ENCODE measurements at places on chromosomes 2 and 18. TPM values are rescaled to one million over a fixed set of nuclear protein-coding genes. Genes with fewer than 3 reads are reported as not detected.
A peak's percentile ranks its signal among the peaks of the same experiment; 100 is the strongest.

CD8A gene
- total RNA-seq, result 667 TPM

ATP8B1 gene
- total RNA-seq, result 0.16 TPM

SPHKAP gene
- not detected for total RNA-seq

INPP5D gene
- 122 TPM for total RNA-seq

GRHL1 gene
- 0.55 TPM for total RNA-seq

NOP58 gene
- total RNA-seq, result 120 TPM

ADAM23 gene
- not detected for total RNA-seq

- H3K27me3 ChIP-seq, result no peaks in the 10 kb centered on the region
- no peak overlapping the region for H3K4me3 ChIP-seq
- H3K4me1 ChIP-seq, result no peaks in the 10 kb centered on the region
- DNase-seq, result no peak
These were observed 400.9 kb upstream of the SMIM21 start for GRCh38 chr18:75828379-75828778.

- peak overlapping the region; percentile 37 for H3K27ac ChIP-seq
- peaks cover 5% of the 10 kb centered on the region for H3K36me3 ChIP-seq
- no peak overlapping the region for H3K4me3 ChIP-seq
- DNase-seq, result no peak
- peaks cover 44% of the 10 kb centered on the region for H3K4me1 ChIP-seq
These were observed 56.5 kb downstream of the TET3 start for GRCh38 chr2:74041182-74041581.

- H3K27me3 ChIP-seq, result no peaks in the 10 kb centered on the region
- no peak for DNase-seq
- H3K36me3 ChIP-seq, result no peaks in the 10 kb centered on the region
- H3K27ac ChIP-seq, result no peak overlapping the region
- H3K4me3 ChIP-seq, result no peak overlapping the region
These were observed 35.2 kb upstream of the CDH19 start for GRCh38 chr18:66638856-66639629.

DNA sequence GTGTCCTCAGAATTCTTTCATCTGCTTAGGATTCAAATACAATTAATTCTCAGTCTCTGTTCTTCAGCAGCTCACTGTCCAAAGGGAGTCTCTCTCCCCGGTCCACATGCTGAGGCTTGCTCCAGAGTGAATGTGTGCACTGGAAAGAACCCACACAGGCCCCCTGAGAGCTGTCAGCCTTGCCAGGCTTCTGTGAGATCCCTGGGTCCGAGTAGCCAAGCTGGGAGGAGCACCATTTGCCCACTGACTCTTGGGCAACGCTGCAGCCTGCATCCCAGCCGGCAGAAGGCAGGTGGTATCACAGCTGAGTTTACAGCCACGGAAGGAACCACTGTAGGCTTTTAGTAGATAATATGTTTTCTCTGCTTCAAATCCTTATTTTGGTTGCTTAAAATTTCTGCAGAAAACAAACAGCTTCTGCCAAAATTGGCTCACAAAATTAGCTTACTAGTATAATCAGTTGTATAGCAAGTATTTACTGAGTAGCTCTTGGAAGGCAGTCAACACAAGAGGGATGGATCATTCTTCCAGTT lies 21.4 kb upstream of the LTBP1 start:
- H3K36me3 ChIP-seq, result no peaks in the 10 kb centered on the region
- H3K27ac ChIP-seq, result no peak overlapping the region
- DNase-seq, result no peak
- peaks cover 16% of the 10 kb centered on the region for H3K27me3 ChIP-seq

DNA sequence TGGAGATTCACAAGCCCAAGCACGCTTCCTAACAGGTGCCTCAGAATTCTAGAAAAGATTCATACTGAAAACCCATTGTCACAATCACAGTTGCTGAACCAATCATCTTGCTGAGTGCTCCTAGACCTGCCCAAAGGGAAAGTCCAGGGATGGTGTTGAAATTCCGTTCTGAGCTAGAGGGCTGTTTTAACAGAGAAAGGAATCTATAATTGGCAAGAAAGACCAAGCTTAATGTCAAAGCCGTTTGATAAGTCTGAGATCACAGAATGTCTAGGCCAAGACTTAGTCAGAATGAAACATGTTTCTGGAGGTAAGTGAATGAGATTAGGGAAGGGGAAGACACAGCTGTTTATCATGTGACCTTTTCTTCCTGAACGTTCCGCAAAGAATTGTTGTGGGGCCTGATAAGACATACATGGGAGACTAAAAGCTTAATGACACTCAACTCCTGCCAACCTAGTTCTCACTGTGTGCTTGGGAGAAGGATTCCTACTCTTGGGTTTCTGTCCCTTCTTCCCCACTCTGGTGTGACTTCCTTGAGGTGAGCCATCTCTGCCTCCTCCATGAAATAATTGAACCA lies 27.5 kb downstream of the PMAIP1 start:
- no peak overlapping the region for H3K27ac ChIP-seq
- no peak for DNase-seq
- peaks cover 2% of the 10 kb centered on the region for H3K36me3 ChIP-seq
- peaks cover 31% of the 10 kb centered on the region for H3K27me3 ChIP-seq
- peaks cover 17% of the 10 kb centered on the region for H3K4me1 ChIP-seq
- H3K4me3 ChIP-seq, result no peak overlapping the region

GRCh38 chr18:10463741-10464140 lies 9.3 kb downstream of the APCDD1 start:
- no peak overlapping the region for H3K4me3 ChIP-seq
- DNase-seq, result no peak
- H3K27ac ChIP-seq, result no peak overlapping the region
- no peaks in the 10 kb centered on the region for H3K4me1 ChIP-seq
- H3K36me3 ChIP-seq, result no peaks in the 10 kb centered on the region

DNA sequence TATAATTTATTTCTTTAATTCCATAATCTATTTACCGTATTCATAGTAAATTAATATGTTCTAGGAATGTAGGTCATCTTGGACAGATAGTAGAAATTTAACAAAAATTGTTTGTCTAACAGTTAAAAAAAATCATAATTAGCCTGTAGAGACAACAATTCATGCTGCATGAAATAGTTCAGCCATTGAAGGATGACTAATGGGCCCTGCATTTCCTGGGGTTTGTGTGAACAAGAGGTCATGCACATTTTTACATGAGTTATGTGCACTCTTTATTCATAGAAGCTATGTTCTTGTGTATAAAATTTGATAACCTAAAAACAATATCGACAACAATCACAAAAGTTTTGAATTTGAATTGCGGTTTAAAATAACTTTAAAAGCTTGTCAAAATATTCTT lies 1663.6 kb downstream of the SUCLG1 start:
- H3K27me3 ChIP-seq, result no peaks in the 10 kb centered on the region
- H3K27ac ChIP-seq, result no peak overlapping the region
- H3K4me1 ChIP-seq, result no peaks in the 10 kb centered on the region
- H3K36me3 ChIP-seq, result no peaks in the 10 kb centered on the region
- H3K4me3 ChIP-seq, result no peak overlapping the region

DNA sequence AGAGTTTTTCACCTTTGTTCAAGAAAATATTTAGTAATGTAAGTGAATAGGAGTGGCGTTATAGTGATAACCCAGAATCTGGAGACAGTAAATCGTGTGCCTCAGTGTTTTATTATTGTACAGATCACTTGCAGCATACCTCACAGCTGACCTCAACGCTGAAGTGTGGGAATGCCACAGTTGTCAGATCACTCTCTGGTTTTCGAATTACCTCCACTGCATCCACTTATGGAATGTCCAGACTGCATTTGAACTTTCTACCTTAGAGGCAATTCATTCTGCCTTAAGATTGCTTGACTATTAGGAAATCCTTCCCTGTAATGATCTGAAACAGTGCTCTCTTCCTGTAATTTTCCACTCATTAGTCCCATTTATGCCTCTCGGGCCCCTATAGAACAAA lies 164.5 kb upstream of the ALPP start:
- peaks cover 17% of the 10 kb centered on the region for H3K4me1 ChIP-seq
- peaks cover 9% of the 10 kb centered on the region for H3K36me3 ChIP-seq

DNA sequence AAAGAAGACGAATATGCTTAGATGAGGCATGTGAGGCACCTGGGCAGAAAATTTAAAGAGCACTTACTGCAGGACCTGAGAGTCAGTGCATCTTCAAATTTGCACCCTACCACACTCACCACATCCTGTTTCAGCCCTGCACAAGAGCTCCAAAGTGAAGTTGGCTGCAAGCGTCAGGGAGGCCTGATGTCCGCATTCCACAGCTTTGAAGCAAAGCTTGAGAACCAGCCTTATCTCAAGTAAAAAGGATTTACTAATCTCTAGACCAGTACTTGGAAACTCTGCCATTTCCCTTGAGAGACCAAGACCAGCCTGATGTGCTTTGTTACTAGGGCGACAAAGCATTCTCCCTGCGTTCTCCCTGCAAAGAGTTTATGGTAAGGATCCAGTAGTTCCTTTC lies 3.4 kb upstream of the ASNSD1 start:
- peak overlapping the region; percentile 79 for H3K27ac ChIP-seq
- peaks cover 1% of the 10 kb centered on the region for H3K36me3 ChIP-seq
- H3K4me3 ChIP-seq, result peak overlapping the region; percentile 57
- peak; percentile 87 for DNase-seq
- H3K4me1 ChIP-seq, result peaks cover 41% of the 10 kb centered on the region

- no peak overlapping the region for H3K27ac ChIP-seq
- H3K4me1 ChIP-seq, result no peaks in the 10 kb centered on the region
- peaks cover 2% of the 10 kb centered on the region for H3K27me3 ChIP-seq
- H3K4me3 ChIP-seq, result no peak overlapping the region
These were observed 21.7 kb downstream of the IL1R2 start for GRCh38 chr2:102013206-102014040.

DNA sequence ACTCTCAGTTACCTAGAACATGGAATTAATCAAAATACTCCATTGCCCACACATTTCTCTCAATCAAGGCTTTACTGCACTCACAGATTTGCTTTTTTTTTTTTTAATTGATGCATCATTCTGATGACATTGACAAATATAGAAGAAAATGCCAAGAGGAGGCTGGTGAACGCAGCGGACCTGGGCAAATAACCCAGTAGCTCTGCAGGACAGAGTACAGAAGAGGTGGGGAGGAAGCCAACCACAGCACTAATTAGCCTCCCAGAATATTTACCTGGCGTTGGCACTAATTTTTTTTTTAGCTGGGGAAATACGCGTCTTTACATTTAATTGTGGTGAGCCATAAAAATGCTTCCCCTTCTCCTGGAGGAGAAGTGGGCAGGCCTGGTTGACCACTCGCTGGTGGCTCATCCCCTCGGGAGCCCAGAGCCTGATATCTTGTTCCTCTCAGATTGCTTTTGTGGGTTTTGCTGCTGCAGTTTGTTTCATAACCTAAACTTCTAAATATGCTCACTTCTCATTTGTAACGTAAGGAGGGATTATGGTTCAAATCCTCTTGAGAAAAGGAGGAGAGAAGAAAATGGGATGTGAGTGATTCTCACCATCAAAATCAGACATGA lies 165.8 kb upstream of the EPB41L3 start:
- no peaks in the 10 kb centered on the region for H3K27me3 ChIP-seq
- H3K4me3 ChIP-seq, result no peak overlapping the region
- H3K27ac ChIP-seq, result no peak overlapping the region
- no peaks in the 10 kb centered on the region for H3K36me3 ChIP-seq
- DNase-seq, result no peak

DNA sequence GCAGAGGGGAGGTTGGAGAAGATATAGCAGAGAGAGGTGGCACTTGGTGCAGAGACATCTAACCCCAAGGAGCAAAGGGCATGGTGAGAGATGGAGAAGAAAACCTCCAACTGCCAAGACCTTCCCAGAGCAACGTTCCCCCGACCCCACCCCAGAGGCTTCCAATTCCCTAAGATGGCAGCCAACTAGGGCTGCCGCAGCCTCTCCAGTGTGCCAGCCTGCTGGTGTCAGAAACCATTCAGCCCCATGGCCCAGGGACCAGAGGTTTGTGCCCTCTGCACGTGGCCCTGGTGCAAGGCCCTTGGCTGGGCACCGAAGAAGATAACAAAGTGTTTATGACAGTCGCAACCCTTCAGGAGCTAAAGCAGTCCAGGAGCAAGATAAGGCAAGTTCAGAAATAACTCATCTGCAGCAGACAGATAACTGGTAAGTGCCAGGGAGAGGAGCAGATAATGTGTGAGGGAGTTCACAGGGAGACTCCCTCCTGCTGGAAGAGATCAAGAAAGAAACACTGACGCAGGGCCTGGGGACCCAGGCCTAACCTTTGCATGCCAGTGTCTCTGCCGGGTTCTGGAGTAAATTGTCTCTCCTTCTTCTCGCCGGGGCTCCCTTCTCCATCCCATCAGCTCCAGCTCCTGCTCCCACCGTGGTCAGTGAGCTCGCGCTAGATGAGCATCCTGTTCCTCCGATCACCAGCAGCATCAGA lies 66.1 kb upstream of the ID2 start:
- H3K27me3 ChIP-seq, result peaks cover 18% of the 10 kb centered on the region
- H3K36me3 ChIP-seq, result peaks cover under 1% of the 10 kb centered on the region
- DNase-seq, result no peak
- no peak overlapping the region for H3K4me3 ChIP-seq
- H3K4me1 ChIP-seq, result peaks cover 17% of the 10 kb centered on the region

DNA sequence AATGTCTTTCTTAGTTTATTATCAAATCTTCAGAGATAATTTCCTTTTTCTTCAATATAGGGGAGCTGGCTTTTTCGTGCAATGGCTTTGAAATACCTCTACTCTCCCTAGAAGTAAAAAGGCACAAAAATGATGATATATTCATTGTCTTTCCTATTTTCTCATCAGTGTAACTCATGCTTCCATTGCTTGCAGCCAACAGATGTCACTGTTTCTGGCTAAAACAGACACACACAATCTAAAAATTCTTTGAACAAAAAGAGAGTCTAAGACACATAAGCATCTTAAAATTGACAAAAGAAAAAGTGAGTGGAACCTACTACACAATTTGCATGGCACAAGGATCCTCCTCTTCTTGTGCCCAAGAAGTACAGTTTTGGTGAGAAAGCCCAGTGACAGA lies 448.7 kb upstream of the VRK2 start:
- DNase-seq, result no peak
- H3K36me3 ChIP-seq, result no peaks in the 10 kb centered on the region
- H3K4me3 ChIP-seq, result no peak overlapping the region
- H3K27ac ChIP-seq, result no peak overlapping the region
- H3K4me1 ChIP-seq, result no peaks in the 10 kb centered on the region

DNA sequence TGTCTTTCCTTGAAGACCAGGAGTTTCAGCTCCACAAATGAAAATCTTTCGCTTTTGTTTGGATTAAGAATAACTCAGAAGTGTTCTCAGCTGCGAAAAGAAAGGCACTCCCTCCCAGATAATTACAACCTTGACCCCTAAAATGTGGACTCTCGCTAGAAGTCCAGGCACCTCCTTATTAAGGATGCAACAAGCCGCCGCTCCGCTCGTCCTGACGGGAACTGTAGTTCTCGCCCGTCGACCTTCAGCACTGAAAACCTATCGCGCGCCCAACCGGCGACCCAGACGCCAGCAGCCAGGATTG lies 559 bp downstream of the IMMT start:
- peak overlapping the region; percentile 86 for H3K27ac ChIP-seq
- peaks cover 35% of the 10 kb centered on the region for H3K36me3 ChIP-seq
- peak overlapping the region; percentile 88 for H3K4me3 ChIP-seq
- H3K4me1 ChIP-seq, result peaks cover 56% of the 10 kb centered on the region
- no peak for DNase-seq

Measured in activated CD8-positive, alpha-beta T cell treated with anti-CD3 and anti-CD28 coated beads, Interleukin-2, amount 10 ng/mL, durations not matched to agents 7 days and 5 days (primary cell).